ENCODE measurements at places on chromosomes 1 and 21.

DNA sequence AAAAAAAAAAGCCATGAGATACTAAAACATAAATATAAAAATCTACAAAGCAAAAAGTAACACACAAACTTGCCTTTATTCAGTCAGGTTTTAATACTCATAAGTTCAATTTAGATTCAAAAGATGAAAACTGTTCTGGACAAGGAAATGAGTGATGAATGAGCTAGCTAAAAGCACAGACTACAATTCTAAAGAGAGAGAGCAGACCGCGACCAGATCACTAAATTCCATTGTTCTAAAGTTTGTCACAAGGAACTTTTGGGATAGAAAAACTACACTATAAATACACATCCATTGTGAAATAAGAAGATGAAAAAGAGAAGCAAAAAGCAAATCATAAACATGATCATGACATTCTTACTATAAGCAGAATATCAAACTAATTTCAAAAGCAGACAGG is 1.7 kb downstream of the ODF2L start:
- DNase-seq, result no peak

DNA sequence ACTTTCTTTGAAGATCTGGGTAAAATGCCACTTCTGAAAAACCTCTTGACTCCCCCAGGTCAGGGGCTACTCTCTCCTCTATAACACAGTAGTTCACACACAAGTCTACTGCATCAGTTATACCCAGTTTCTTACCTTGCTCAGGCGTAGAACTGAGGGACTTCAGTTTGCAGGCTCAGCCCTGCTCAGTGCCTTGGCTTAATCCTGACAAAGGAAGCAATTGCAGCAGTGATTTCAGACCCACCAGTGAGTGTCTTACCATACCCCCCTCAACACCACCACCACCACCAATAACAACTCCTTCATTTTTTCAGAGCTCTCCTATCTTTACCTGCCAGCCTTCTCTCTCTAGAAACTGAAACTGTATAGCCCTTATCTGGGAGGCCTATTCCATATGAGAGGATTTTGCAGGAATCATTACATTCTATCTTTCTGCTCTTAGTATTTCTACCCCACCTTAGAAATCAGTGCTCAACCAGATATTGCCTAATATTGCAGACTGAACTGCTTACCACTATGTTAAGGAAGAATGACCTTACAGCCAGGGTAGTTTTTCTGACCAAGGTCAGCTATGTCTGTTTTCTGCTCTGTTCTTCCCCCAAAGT is 105.5 kb upstream of the S1PR1 start:
- DNase-seq, result no peak

- DNase-seq, result no peak
These were observed 24.6 kb upstream of the FCRL3 start for GRCh38 chr1:157725221-157725577.

DNA sequence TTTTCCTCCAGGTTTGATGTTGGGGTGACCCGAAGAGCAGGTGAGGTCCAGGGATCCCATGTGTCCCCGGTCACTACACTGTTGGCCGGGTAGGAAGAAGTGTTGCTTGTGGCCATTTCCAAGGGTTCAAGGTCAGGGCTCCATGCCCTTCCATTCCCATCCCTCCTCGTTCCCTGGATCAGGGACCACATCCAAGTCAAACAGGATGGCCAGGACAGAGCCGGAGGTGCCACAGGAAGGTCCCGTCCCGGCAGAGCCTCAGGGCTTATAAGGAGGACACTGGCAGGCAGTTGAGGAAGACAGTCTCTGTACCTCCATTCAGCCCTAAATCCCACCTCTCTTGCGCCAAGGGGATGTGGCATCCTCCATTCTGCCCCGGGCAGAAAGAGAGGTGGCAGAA is 22.0 kb upstream of the FAM131C start:
- no peak for DNase-seq

- no peak for DNase-seq
These were observed 538.8 kb downstream of the LRRIQ3 start for GRCh38 chr1:73659136-73659535.

DNA sequence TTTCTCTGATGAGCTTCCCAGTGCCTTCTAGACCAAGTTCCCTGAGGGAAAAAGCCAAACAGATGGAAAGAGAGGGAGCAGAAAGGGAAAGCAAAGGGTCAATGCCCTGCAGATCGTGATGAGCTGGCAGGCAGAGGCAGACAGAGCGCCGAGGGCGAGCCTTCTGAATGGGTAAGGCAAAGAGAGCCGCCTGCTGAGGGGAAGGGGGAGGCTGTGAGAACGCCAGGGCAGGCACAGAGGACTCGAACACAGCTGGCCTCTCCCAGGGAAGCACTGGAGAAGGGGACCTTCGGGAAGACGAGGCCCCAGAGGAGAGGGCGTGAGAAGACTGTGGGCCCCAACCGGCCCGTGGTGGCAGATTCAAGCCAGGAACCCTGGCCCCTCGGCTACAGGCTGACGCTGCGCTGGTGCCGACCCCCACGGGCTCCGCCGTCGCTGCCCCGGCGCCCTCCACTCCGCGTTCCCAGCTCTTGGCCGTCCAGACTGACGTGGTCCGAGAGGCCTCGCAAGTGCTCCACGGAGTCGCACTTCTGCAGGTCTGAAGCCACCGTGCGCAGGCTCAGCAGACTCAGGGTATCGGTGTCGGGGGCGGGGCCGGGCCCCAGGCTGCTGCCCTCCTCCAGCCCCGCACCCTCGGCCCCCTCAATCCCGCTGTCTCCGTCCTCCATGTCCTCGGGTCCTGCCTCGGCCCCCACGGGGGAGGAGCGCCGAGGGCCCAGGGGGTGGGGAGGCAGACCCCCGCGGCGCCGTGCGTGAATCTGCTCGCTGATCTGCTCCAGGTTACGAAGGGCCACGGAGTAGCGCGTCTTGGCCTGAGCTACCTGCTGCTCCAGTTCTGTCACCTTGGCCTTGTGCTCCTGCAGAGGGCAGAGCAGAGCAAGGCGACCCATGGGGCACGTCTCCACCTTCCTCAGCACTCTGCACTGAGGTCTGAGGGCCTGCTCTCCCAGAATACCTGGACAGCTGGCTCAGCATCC is 13.9 kb downstream of the SH3BP5L start:
- no peak for DNase-seq

DNA sequence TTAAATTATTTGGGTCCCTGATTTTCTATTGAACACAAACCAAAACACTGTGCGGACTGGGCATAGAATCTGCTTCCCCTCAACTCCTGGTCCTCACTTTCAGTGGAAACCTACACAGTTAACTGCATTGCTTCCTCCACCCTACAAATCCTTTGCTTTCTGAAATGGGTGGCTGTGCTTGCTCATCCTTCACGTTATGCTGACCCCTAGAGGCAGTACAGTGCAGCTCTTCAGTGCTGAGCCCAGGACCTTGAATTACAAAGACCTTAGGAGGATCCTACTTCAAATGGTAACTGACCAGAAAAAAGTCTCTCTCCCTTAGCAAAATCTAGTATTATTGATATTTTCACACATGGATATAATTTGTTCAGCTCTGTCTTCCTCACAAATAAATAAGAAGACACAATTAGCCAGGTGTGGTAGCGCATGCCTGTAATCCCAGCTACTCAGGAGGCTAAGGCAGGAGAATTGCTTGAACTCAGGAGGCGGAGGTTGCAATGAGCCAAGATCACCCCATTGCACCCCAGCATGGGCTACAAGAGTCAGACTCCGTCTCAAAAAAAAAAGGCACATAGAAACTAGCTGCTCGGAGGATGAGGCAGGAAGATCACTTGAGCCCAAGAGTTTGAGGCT is 63.4 kb upstream of the L1TD1 start:
- DNase-seq, result peak; percentile 79

DNA sequence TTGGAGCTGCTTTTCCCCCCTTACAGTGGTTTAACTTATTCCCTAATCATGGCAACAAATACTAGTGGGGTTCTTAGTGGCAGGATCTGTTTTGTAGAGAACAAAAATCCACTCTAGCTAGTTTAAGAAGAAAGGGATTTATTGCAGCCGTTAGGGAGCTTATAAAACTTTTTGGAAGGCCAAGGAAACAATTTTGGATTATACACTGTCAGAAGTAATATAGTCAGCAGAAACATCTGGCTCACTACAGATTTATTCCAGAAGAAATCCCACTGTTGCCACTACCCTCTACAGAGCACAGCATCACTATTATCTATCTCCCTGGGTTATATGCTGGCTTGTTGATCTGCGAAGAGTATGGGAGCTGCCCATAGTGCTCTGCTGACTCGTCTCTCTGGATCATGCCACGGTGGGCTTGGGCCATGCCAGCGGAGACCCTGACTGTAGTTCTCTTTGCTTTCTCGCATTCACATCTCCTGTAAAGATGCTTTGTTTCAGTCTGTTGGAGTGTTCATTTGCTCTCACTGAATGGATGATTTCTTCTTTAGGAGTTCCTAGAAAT is 107.5 kb downstream of the ODF2L start:
- DNase-seq, result no peak

DNA sequence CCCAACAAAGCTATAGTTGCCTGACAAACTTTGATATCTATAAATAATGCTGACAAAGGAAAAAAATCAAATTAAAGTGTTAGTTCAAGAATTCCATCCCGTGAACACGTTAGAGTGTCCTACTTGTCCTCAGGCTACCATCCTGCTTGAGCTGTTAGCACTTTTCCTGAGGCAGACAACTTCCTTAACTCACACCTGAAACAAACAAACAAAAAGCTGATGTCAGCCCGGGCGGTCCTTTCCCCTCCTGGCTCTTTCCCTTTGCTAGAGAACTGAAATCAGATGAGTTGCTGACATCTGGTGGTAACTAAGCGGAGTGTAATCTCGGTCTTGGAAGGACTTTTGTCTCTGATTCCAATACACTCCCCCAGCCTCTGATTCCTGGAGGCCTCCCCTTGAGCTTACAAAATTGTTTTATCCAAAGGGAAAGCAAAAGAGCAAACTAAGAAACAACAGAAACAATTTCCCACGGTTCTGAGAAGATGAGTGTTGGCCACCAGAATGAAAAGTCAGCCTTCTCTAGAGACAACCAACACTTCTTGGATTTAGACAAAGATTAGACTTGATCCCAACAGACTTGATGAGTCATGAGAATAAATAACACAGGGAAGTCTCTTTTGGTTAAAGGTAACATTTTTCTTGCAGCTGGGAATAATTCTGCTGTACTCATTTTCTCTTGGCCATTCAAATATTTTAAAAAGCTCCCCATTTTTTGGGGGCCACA is 135.4 kb downstream of the PROX1 start:
- peak; percentile 69 for DNase-seq

DNA sequence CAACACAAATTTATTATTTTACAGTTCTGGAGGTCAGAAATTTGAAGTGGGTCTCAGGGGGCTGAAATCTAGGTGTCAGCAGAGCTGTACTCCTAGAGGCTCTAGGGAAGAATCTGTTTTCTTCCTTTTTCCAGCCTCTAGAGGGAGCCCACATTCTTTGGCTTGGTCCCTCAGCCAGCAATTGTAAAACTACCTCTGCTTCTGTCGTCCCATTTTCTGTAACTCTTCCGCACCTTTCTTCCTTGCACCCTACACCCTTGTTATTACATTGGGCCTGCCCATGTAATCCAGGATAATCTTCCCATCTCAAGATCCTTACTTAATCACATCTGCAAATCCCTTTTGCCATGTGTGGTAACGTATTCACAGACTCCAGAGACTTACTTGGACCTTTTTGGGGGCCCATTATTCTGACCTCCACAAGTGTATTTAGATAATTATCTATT is 24.8 kb upstream of the THEM4 start:
- DNase-seq, result peak; percentile 34

- no peak for DNase-seq
These were observed 39.5 kb downstream of the XCL2 start for GRCh38 chr1:168504064-168504837.

GRCh38 chr1:53535846-53536245 is 76.6 kb downstream of the DMRTB1 start:
- no peak for DNase-seq

GRCh38 chr1:195472291-195472690 is 1135.9 kb downstream of the KCNT2 start:
- DNase-seq, result no peak

GRCh38 chr1:169959686-169960085 is 66.0 kb upstream of the SCYL3 start:
- DNase-seq, result no peak

DNA sequence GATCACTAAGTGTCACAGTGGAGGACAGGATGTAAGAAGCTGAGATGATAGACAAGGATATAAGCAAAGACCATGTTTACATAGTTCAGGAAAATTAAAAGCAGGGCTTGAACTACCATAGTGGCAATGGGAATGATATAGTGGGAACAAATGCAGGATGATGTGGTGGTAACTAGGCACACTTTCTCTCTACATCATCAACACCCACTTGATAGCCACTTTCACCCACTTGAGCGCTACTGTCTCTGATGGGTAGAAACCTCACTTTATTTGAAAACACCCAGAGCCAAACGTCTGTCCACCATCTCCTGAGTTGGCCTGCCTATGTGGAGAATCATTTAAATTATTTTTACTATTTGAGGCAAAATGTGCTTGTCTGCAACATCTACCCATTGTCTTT is 305.0 kb upstream of the ST6GALNAC5 start:
- no peak for DNase-seq

DNA sequence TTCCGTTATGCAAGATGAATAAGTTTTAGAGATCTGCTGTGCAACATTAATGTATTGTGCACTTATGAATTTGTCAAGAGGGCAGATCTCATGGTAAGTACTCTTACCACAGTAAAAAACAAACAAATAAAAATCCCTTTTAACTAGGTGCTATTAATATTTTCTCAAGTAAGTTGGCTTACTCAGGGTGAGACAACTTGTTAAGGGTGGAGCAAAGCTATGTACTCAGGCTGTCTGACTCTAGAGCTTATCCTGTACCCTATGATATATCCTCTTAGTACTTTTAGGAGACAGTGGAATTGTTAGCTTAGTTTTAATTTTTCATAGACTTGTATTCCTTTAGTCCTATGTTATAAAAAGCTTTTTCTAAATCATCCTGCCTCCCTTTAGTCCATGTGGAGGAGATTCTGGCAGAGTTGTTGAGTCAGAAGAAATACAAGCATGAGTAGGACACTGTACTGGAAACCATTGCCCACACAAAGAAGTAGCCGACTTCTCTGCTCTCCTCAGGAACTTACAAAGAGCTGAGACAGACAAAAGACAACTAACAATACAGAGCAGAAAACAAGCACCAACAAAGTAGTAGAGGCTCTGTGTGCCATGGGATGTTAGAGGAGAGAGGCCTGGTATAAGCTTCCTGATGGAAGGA is 49.2 kb downstream of the S1PR1 start:
- no peak for DNase-seq

- no peak for DNase-seq
These were observed 6.2 kb downstream of the PKNOX1 start for GRCh38 chr21:42980312-42981213.

- DNase-seq, result no peak
These were observed 25.2 kb upstream of the TRIM45 start for GRCh38 chr1:117146575-117147340.

- peak; percentile 39 for DNase-seq
These were observed 353.7 kb upstream of the ESRRG start for GRCh38 chr1:217076902-217077301.

- no peak for DNase-seq
These were observed 244.8 kb upstream of the VAMP3 start for GRCh38 chr1:7526196-7526866.

GRCh38 chr1:119632103-119632490 is 16.0 kb downstream of the ZNF697 start:
- DNase-seq, result no peak

- no peak for DNase-seq
These were observed 1.0 kb upstream of the KAZN start for GRCh38 chr1:14597343-14598006.

Measured in NCI-H2029 treated with DMSO at 0.1 percent for 48 hours (cell line).